Large intestine (tissue), 12 donors: ENCODE measurements at places on chromosomes 3 and 15.

GRCh38 chr3:7917443-7918151, 584.0 kb upstream of the LMCD1 start:
- DNase-seq, result no peak

DNA sequence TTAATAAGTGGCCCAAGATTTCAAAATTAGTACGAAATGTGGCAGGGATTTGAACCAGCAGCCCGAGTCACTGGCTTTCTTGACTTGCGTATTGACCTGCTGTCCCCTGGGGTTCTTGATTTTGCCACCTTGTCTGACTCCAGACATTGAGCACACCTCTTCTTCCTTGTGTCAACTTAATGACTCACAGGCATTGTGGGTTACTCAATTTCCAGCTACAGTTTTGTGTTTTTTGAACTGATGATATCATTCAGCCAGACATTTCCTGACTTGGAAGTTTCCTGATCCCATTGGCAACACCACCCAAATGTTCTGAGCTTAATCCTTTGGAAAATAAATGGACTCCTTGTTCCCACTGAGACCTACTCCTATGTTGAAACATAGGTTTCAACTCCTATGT, 64.2 kb downstream of the MOBP start:
- no peak for DNase-seq

- no peak for DNase-seq
These were observed 111.7 kb upstream of the CNTN6 start for GRCh38 chr3:981156-981555.

DNA sequence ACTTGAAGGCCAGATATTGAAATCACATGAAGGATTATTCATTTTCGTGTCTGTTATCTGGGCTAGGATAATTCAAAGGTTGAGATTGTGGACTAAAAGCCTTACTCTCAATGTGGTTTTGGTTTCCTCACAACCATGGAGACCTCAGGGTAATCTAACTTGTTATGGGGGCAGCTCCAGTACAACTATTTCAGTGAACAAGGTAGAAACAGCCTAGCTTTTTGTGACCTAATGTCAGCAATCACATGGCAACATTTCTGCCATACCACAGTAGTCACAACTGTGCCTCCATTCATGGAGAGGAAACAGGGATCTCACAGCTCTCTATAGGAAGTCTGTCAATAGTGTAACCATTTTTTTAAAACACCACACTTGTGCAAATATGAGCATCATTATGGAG, 62.4 kb upstream of the RARB start:
- peak; percentile 64 for DNase-seq

DNA sequence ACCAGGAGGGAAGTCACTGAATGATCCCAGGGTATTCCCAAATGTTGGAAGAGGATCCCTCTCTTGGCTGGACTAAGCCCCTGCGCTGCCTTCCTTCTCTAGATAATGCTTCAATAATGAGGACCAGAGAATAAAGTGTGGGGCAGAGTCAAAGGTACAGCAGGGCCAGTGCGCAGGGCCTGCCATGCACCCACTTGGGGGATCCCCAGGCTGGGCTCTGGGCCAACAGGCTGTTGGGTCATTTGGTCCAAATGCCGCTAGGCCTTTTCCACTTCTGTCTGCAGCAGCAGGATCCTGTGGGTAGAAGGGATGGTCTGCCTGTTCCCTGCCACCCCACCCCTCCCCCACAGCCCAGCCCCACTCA, 5.7 kb upstream of the CLK3 start:
- DNase-seq, result no peak

DNA sequence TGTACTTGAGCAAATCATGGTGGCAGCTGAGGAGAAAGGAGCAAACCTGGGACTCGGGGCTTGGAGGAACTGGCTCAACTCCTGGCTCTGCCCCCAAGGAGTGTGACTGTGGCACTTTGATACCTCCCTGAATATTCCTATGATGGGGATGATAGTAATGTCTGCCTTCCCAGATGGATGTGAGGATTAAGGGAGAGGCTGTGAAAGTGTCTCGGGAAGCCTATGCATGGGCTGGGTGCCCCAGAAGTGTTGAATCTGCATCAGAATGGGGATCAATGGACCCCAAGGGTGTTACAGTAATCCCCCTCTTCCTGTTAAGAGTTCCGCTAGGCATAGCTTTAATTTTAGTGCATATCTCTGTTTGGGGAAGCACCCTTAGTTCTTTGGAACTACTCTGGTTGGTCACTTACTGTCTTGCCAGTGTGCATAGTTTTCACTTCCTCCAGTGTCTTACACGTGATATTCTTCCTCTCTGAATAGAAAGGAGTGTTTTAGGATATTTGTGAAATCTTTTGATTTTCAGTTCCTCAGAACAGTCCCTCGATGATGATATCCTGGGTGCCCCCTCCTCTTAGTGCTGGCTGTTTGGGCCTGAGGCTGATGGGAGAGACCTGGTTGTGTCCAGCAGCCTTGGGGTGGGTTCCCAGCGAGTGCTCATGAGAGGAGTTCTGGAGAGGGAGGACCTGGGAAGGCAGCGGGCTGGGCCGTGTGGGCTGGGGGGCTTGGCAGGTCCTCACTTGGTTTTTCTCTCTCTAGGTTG, 97.5 kb downstream of the CHDH start:
- no peak for DNase-seq

GRCh38 chr3:23829242-23829934, 23.6 kb downstream of the UBE2E1 start:
- DNase-seq, result no peak

DNA sequence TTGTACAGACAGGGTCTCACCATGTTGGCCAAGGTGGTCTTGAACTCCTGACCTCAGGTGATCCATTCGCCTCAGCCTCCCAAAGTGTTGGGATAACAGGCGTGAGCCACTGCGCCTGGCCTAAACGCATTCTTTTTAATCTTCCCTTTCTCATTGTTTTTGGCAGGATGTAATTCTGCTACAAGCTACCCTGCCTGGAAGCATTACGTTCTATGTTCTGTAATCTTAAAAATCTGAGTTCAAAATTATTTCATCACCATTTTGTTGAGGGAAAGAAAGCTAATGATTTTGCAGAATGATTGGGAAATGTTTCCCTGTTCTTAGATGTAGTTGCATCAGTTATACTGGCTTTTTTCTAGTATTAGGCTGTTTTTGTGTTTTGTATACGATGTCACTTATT, 71.5 kb downstream of the RGMA start:
- DNase-seq, result no peak

GRCh38 chr3:152365766-152366593, 97.3 kb downstream of the MBNL1 start:
- DNase-seq, result no peak

- no peak for DNase-seq
These were observed 701.2 kb downstream of the NLGN1 start for GRCh38 chr3:174098746-174099145.

- DNase-seq, result no peak
These were observed 9.0 kb downstream of the TMEM43 start for GRCh38 chr3:14133876-14134275.

GRCh38 chr3:11835028-11835639, 11.6 kb downstream of the TAMM41 start:
- no peak for DNase-seq

GRCh38 chr3:190424478-190425439, 24.9 kb downstream of the TMEM207 start:
- DNase-seq, result peak; percentile 14

DNA sequence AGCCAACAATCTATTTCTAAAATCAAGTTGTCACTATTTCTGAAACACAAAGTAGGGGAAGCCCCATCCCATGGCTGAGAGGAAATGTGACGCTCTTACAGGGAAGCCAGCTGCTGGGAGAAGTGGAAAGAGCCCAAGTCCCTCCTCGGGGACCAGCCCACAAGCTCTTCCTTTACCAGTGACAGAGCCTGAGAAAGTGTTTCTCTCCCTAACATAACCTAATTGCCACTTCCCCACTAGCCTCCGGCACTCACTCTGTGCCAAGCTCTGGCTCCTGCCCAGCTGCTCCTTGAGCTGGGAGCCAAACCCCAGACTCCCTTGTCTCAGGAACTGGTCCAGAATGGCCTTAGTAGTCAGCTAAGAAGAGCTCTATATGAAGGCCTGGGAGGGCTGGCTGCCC, 42.9 kb downstream of the TNFAIP8L3 start:
- DNase-seq, result peak; percentile 29

DNA sequence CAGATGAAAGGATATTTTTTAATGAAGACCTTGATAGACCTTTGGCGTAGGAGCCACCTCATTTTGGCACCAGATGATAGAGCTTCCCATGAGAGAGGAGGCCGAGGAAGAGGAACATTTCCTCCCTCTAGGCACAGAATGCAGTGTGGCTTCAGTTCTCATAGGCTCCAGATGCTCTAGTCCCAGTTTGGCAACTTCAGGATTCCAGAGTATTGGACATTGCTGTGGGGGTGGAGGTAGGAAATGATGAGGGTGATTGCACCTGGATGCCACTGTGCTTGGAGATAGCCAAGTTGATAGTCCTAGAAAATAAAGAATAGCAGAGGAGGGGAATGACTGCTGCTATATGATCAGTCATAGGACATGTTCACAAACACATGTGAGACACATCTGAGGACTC, 58.3 kb upstream of the KY start:
- DNase-seq, result no peak

DNA sequence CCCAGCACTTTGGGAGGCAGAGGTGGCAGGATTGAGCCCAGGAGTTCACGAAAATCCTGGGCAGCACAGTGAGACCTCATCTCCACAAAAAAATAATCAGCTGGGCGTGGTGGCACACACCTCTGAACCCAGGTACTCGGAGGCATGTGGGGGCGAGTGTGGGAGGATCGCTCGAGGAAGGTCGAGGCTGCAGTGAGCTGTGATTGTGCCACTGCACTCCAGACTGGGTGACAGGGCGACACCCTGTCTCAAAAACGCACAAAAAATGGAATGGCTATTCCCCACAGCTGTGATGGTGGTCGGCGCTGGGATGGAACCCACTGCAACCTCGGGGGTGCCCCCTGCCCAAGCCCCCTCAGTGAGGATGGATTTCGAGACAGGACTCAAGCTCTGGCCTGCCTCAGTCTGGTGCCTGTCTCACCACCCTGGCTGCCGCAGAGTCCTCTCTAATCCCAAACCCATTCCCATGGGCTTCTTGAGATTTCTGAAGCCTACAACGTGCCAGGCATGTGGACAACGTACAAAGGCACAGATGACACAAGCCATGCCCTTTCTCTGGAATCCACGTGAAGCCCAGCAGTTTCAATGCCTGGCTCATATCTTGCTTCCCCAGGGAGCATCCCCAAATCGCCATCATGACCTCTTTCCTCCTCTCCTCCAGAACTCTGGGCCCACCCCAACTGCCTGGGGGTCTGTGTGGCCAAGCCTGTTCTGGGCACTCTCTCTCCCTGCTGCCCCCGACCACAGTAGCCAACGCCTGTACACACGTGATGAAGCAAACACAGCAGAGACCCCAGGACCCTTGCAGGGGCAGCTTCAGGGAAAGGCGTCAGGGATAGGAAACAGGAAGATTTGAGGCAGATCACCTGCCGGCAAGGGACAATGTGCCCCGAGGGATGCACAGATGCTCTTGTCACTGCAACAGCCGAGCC, 32.4 kb downstream of the ADAMTS17 start:
- no peak for DNase-seq

- DNase-seq, result no peak
These were observed 12.5 kb downstream of the LSAMP start for GRCh38 chr3:116432795-116433194.

DNA sequence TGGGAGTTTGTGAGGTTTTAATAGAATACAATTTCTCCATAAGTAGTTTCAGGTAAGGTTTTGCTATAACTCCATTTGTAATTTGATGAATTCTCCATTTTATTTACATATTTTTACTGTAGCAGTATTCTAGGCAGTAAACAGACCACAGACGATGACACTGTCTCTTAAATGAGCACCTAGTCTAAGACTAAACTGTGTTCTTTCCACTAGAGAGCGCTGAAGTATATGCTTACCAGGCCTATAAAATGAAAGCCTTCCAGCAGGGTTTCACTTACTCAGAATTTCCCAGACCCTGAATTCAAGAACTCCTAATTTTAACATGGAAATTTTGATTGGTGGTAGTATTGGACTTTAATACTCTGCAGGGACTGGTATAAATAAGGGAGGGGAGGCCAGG, 41.6 kb downstream of the POLG start:
- no peak for DNase-seq

- DNase-seq, result no peak
These were observed 32.9 kb upstream of the ZNF770 start for GRCh38 chr15:35020974-35021373.

GRCh38 chr3:188208516-188208981, 54.6 kb downstream of the LPP start:
- no peak for DNase-seq

- DNase-seq, result no peak
These were observed 835.9 kb downstream of the TUSC7 start for GRCh38 chr3:117545484-117545883.

DNA sequence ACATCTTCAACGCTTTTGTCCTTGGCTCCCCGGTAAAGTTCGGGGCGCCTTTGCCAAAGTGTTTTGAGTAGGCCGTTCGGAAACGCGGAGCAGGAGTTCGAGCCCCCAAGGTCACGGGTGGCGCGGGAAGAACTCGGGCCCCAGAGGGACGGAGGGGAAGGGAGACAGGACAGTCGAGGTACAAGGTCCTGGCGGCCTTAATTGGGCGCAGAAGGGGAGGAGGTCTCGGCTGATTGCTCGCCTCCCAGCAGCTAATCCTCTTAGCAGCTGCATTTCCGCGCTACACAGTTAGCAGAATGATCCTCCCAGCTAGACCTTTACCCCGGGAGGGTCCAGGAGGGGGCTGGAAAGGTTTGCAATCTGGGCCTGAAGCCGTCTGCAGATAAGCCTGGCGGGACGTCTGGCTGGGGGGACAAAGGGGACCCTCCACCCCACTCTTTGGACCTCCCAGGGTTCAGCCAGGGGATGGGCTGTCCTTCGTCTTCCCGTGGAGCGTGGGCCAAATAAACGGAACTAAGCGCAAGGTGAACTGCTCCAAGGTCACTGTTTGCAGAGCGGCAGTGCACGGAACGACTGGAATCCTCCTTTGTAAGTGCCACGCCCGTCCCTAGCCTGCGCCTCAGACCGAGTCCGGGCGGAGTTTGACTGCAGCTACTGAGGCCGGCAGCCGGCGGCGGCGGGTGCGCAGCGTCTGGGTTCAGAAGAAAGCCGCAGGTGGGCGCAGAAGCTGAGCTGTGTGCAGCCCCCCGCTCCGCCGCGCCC, 7.2 kb downstream of the EOMES start:
- peak; percentile 81 for DNase-seq

DNA sequence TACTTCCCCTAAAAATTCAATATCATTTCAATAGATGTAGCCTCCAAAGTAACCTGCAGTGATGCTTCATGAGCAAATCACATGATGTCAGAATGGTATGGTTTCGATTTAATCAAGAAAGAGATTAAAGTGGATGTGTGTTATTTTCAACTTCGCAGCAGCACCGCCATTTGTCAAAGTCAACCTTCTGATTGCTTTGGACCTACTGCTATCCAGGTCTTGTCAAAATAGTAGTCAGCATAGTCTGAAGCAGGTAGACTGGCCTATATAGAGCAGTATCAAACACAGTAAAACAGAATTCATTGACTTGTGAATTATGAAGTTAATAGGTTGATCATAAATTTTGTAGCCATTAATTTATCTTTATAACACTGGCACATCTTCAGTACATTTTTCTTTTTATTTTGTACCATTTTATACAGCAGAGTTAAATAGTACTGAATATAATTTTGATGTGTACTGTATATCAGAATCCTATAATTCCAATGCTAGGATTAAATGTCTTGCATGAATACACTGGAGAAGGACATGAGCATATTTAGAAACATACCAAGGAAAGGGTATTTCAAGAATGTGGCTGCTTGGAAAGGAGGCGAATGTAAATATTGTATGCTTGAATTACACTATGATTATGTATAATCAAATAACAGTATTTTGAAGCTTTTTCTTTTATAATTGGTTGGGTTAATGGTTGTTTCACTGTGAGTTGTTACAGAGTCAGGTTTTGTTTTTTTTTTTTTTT, 79.6 kb downstream of the CDIN1 start:
- DNase-seq, result no peak
